RPMI8226 (cell line): ENCODE measurements at places on chromosomes 1 and 21.

DNA sequence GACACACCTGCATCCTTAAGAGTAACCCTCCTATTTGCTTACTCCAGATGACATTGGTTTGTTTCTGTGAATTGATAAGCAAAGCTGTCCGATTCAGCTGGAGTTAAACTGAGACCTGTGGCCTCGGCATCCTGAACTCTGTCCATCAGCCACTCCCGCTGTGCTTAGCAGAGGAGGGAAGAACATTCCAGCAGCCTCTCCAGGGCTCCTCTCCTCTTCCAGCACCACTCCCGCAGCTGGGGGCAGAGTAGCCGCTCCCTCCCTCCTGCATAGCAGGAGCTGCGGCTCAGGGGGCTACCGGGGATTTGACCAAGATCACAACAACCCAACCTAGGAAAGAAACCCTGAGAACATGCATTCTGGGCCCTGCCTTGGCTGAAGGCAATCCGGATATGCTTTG, 8.8 kb downstream of the LRRC38 start:
- DNase-seq, result no peak

DNA sequence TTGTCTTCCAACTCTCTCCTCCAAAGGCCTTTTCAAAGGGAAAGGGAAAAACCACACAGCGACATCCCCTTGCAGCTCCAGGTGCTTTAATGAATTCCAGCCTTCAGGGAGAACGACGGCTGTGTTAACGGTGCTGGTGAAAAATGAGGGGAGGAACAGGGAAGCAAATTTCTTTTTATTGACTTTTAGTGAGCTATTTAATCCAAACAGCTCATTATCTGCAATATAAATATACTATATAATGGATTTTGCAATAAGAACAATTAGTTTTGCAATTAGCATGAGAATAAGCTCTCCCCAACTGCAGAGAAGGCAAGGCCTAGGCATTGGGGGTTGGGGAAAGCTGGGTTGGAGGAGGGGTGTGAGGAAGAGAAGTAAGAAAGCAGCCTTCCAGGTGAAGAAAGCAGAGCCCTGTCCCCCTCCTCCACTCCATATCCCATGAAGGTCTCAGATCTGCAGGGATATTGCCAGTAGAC, 159.0 kb upstream of the ZC3H12A start:
- no peak for DNase-seq

DNA sequence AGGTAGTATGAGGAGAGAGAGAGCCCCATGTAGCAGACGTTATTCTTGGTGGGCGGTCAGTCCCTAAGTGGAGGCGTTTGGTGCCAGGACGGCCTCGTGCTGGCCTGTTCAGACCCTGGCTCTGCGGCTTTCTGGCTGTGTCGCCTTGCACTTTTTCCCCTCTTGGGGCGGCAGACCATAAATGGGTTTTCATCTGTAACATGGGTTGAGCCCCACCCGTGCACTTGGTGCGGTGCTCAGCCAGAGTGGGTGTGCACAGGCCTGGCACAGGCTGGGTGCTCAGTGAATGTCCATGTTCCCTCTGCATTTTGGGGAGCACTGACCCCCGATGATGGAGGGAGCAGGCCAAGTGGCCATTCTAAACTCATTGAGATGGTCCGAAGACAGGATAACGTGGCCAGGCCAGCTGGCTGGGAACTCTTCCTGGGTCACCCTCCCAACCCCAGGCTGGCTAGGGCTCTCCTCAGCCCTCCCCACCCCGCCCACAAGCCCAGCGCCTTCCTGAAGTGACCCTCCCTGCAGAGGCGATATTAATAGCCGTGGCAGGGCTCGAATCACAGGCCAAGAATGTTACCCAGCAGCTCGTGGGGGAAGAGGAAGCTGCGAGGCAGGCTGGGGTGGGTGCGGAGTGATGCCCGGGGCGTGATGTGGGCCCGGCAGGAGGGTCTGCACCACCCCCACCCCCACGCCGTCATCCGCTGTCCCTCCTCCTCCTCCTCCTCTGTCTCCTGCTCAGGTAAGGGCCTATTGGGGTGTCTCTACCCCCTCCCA, 78.5 kb downstream of the ARHGEF10L start:
- DNase-seq, result no peak

GRCh38 chr1:197392541-197392940, 124.5 kb downstream of the CRB1 start:
- DNase-seq, result no peak

- no peak for DNase-seq
Observed at GRCh38 chr1:192767798-192768197, 41.0 kb upstream of the RGS2 start.

DNA sequence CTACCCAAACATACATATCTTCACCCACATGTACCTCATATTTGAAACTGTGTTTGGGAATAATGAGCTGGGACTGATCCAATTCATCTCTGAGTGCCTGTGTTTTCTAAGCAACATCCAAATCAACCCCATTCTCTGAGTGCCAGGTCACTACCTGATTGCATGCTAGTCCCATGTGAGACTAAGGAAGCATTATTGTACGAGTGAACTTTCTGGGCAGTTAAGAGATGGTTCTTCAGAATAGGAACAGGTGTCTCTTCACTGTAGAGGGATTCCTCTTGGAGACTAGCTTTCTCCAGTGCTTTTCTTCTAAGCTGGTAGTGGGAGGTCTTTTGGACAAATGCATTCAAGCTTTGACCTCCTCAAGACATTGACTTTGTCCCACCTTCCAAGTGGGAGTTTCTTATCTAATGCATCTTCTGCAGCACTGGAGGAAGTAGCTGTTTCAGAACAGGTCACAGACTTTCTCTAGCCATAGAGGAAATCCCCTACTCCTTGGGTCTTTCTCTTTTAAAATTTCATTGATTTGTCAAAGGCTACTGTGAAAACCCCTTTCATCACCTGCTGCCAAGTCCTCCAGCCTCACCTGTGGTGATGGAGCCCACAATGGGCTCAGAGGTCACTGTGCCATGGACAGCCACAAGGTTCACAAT, 172.0 kb upstream of the KIAA0040 start:
- DNase-seq, result no peak

- no peak for DNase-seq
Observed at GRCh38 chr21:25857308-25858074, 122.7 kb downstream of the GABPA start.

GRCh38 chr1:181080556-181080955, 7.9 kb upstream of the IER5 start:
- no peak for DNase-seq

DNA sequence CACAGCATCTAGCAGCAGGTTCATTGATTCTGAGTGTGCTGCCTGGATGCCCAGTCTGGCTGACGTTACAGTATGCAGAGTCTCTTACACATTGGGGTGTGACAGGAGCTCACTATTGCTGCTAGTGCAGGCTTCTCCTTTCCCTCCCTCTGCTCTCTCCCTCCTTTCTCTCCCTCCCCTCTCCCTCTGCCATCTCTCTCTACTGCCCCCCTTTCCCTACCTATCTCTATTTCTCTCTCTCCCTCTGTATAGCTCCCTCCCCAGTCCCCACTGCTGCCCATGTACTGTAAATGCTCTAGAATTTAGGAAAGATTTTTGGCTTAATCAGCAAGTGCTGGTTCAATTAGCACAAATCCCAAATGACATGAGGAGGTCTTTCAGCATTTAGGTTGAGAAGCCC, 62.8 kb downstream of the PCBP3 start:
- DNase-seq, result no peak

GRCh38 chr1:37303884-37304574, 170.4 kb upstream of the ZC3H12A start:
- DNase-seq, result peak; percentile 76

DNA sequence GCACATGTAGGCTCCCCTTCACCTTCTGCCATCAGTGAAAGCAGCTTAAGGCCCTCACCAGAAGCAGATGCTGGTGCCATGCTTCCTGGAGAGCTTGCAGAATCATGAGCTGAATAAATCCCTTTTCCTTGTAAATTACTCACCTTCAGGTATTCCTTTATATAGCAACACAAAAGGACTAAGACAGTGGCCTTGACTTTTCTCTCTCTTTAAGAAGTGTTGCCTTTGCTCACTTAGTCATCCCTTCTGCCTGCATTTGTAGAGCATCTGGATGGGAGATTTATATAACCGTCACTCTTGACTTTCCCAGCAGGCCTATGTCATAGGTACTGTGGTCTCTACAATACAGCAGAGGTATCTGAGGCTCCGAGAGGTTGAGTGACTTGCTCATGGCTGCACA, 3.7 kb downstream of the PCSK9 start:
- no peak for DNase-seq

DNA sequence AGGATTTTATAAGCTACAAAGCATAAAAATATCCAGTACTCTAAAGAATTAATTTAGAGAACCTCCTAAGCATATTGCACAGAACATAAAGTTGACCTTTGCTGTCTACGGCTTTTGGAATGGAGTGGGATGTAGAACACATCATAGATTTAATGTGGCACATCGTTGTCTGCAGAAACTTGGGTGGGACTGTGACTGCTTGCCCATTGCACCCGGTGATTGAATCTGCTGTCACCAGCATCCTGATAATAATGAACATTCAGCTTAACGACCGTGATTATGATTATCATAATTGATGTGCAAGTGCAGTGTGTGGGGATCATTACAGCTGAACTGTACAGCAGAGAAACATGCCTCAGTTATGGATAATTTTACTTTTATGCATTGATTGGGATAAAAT, 181.9 kb downstream of the SPATA17 start:
- no peak for DNase-seq

DNA sequence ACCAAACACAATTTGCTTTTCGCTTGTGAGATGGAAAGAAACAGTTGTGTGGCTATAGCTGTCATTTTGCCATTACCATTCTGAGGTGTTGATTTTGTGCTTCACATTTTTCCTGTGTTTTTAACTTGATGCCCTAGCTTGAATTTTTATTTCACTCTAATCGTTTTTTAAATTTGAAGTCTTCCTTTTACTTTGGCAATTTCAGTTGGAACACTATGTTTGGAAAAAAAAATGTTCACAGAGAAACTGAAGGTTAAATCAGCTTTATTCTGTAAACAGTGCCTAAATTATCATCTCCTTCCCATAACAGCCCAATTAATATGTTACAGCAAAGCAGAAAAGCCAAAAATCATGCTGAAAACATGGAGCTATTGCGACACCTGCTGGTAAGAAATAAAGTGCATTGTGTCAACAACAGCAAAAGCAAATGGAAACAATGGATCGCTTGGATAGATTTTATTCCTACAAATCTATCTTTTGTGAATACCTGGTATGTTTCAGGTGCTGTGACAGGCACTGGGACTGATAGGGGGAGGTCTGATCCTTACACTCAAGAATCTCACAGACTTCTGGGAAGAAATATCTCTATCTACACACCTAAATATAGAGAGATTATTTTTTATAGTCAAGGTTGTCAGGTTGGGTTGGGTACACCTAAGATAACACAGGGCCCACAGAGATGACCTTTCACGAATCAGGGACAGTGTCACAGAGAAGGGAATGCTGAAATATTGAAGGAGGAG, 16.2 kb upstream of the ERICH3 start:
- peak; percentile 55 for DNase-seq

GRCh38 chr1:32538887-32539583, at the start of gene ZBTB8A:
Gene ZBTB8A (plus strand): TSS chr1:32539427. CDS start chr1:32592932, 53,505 bp downstream.
- peak; percentile 66 for DNase-seq

- no peak for DNase-seq
Observed at GRCh38 chr21:42124826-42125570, 53.9 kb downstream of the UMODL1 start.

DNA sequence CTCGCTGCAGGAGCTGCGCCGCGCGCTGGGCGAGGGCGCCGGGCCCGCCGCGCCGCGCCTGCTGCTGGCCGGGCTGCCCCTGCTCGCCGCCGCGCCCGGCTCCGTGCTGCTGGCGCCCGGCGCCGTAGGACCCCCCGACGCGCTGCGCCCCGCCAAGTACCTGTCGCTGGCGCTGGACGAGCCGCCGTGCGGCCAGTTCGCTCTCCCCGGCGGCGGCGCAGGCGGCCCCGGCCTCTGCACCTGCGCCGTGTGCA, 730 bp downstream of the OLIG1 start:
- DNase-seq, result no peak

DNA sequence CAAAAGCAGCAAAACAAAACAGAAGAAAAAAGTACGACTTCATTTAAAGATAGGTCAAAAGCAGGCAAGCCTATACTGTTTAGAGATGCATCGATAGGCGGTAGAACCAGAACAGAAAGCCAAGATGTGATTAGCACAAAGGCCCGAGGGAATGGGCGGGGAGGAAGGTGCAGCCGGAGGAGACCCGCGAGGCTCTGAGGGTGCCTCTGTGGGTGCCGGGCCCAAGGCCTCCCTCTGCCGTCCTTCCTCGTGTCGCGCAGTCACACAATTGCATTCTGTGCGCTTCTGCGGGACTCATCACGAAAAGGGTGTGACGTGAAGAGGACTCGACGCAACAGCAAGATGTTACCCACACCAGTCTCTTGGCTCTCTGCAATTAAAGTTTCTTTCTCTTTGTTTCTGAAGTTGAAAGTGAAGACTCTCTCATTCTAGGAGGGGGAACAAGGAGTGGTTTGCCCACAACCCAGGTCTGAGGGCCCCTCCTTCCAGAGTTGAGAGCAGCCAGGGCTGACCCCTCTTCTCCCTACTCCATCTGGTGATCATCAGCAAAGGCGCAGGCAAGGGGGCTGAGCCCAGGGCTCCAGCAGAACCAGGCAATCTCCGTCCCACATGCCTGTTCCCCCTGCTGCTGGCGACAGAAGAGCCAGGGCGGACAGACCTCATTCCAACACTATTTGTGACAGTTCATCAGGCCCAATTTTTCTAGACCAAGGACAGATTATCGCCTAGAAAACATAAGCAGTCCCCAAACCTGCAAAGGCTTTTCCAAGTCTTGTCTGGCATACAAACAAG, 41.0 kb downstream of the NPHP4 start:
- DNase-seq, result no peak

- DNase-seq, result no peak
Observed at GRCh38 chr1:191620883-191621282, 537.4 kb upstream of the RGS18 start.

DNA sequence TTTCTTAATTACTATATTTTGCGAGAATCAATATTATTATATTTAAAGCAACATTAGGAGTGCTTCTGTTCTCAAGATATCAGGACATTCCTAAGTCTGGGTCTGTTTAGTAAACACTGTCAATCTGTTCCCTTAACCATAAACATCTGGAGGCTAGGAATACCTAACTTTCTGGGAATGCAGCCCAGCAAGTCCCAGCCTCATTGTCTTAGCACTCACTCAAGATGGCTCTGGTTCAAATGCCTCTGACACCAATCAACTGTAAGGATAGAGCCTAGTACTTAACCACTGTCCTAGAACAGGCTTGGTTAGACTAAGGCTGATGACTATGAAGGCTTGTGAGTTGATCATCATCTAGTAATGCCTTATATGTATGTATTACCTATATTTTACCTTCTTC, 61.5 kb downstream of the TNN start:
- no peak for DNase-seq

- DNase-seq, result peak; percentile 23
Observed at GRCh38 chr1:203126151-203126865, 1.2 kb upstream of the ADORA1 start.

DNA sequence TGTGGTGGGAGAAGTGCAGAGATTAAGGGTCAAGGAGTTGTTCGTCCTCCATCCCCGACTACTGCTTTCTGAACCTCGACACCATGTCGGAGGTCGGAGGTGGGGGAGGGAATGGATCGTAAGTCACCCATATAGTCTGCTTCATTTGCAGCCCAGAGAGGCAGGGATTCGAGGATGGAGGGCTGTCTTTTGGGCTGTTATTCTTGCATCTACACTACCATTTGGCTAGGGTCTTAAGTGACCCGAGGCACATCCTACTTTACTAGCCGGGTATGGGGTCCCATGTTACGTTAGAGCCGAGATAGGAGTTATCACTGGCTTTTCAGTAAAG, 578 bp downstream of the USP21 start:
- DNase-seq, result no peak

- no peak for DNase-seq
Observed at GRCh38 chr1:60620087-60620486, 462.3 kb upstream of the NFIA start.
